Forelimb muscle (tissue), 1 donor: ENCODE measurements at places on chromosomes 4 and X. TPM values are rescaled to one million over a fixed set of nuclear protein-coding genes. Genes with fewer than 3 reads are reported as not detected.

Gene HS6ST2
- polyA plus RNA-seq = 46.5 TPM

Gene TCP11X2
- not detected for polyA plus RNA-seq

Gene ENPP6
- 13.8 TPM for polyA plus RNA-seq

Gene ENPEP
- polyA plus RNA-seq = 20.4 TPM

Gene GC
- not detected for polyA plus RNA-seq
